ENCODE measurements at places on chromosomes 6 and 20.

GRCh38 chr6:127069659-127070279, 48.7 kb upstream of the RSPO3 start:
- DNase-seq = no peak

GRCh38 chr6:167314180-167314821, 10.6 kb upstream of the TTLL2 start:
- no peak for DNase-seq

- DNase-seq = no peak
Measured at GRCh38 chr6:135372758-135373157, 124.8 kb downstream of the AHI1 start.

GRCh38 chr20:60100780-60101179, 142.6 kb downstream of the CDH26 start:
- no peak for DNase-seq

- no peak for DNase-seq
Measured at GRCh38 chr6:22512686-22513427, 56.5 kb upstream of the HDGFL1 start.

GRCh38 chr6:25556516-25556915, 95.5 kb upstream of the SCGN start:
- peak; percentile 43 for DNase-seq

GRCh38 chr6:105794239-105794638, 291.9 kb upstream of the PRDM1 start:
- no peak for DNase-seq

DNA sequence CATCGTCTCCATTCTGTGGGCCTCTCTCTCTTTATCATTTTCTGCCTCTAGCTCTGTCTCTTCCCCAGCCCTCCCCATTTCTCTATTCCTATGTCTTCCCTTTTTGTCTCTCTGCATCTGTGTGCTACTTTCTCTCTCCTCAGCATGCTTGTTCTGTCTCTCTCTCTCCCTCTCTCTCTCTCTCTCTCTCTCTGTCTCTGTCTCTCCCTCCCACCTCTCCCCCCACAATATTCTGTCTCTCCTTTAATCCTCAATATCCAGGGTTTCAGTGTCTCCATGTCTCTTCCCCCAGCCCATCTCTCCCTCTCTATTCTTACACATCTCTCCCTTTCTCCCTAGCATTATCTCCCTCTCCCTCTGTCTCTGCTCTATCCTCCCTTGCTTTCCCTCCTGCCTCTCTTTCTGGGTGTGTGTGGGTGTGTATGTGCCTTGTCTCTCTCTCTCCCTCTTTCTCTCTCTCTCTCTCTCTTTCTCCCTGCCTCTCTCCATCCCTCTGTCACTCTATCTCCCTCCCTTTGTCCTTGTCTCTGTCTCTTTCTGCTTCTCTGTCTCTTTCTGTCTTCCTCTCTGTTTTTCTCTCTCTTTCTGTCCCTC, 76.9 kb upstream of the SIRPA start:
- DNase-seq = no peak

GRCh38 chr6:108559097-108559883, 1.4 kb upstream of the FOXO3 start:
- DNase-seq = peak; percentile 69

GRCh38 chr20:62823688-62824475, 7.0 kb downstream of the COL9A3 start:
- no peak for DNase-seq

GRCh38 chr6:160991406-160992060, at the start of gene MAP3K4:
Gene MAP3K4 (plus strand): TSS chr6:160991769. CDS start chr6:160991932, 163 bp downstream.
- DNase-seq = peak; percentile 56

DNA sequence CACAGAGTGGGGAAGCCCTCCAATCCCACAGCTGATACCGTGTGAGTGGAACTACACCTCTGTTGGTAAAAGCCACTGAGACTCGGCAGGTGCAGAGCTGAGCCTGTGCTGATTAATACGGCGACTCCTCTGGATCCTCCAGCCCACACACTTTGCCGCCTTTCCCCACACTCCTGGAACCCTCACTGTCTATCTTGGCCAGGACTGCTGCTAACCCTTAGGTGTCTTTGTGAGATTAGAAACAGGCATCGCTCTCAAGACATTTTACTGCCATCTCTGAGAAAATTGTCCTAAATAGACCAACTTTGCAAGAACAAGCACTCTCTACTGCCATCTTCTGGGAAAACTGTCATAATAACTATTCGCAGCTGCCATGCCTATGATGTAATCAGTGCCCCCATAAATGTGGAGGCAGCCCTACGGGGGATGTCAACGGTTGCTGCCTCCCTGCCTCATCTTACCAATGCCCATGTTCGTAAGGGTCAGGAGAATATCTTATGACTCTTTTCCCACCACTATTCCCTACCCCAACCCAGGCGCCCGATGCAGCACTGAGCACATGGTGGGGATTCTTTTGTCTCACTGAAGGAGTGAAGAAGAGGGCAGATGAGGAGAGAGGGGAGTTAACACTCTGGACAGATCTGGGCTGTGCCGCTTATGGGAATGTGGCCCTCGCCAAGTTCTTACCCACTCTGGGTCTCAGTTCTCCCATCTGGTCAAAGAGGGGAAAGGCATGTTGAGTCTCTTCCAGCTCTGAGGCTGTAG, 26.1 kb upstream of the KCNB1 start:
- no peak for DNase-seq

All from stimulated activated CD8-positive, alpha-beta memory T cell treated with anti-CD3 and anti-CD28 coated beads, Interleukin-7, amount 100 ng/mL, for 1 hour (primary cell).